ENCODE measurements at places on chromosomes 13 and 19.
A peak's percentile ranks its signal among the peaks of the same experiment; 100 is the strongest.

- DNase-seq: no peak
Measured at GRCh38 chr19:55076321-55076720, 652 bp downstream of the EPS8L1 start.

DNA sequence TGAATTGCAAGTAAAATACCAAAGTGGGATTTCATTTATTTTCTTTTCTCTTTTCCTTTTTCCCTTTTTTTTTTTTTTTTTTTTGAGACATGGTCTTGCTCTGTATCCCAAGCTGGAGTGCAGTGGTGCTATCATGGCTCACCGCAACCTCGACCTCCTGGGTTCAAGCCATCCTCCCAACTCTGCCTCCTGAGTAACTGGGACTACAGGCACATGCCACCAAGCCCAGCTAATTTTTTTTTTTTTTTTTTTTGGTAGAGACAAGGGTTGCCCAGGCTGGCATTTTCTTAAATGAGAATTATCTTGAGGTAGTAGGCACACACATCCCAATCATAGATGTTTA lies 68.5 kb upstream of the GPR183 start:
- no peak for DNase-seq

GRCh38 chr13:113489171-113489548 lies 1.4 kb downstream of the DCUN1D2 start:
- DNase-seq: no peak

GRCh38 chr13:83881917-83882605 lies at the start of gene SLITRK1:
Gene SLITRK1, minus strand, starts transcription at chr13:83882474. Its CDS starts 967 bp downstream, at chr13:83881507.
- DNase-seq: peak; percentile 41

GRCh38 chr13:98719527-98720250 lies 32.8 kb downstream of the SLC15A1 start:
- DNase-seq: no peak

DNA sequence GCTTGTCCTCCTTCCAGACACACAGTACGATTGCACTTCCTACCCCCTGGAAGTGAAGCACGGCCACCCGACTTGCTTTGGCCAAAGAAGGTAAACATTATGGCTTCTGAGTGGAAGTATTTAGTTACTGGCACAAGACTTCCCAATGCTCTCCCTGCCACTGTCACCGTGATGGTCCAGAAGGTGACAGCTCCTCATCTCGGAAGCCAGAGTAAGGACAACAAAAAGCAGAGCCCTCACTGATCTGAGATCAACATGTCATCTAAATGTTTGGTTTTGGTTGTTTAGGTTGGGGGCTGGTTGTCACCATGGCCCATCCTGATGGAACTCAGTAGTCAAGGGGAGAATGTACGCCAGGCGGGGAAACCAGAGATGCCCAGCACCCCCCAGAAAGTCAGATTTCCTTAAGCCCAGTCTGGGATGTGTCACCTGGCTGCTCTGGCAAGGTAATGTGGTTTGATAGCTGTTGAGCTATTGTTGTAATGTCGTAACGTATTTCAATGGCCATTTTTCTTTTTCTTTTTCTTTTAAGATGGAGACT lies 170.1 kb upstream of the ZNF536 start:
- DNase-seq: no peak

- DNase-seq: no peak
Measured at GRCh38 chr19:5664515-5664914, 15.8 kb downstream of the MICOS13 start.

DNA sequence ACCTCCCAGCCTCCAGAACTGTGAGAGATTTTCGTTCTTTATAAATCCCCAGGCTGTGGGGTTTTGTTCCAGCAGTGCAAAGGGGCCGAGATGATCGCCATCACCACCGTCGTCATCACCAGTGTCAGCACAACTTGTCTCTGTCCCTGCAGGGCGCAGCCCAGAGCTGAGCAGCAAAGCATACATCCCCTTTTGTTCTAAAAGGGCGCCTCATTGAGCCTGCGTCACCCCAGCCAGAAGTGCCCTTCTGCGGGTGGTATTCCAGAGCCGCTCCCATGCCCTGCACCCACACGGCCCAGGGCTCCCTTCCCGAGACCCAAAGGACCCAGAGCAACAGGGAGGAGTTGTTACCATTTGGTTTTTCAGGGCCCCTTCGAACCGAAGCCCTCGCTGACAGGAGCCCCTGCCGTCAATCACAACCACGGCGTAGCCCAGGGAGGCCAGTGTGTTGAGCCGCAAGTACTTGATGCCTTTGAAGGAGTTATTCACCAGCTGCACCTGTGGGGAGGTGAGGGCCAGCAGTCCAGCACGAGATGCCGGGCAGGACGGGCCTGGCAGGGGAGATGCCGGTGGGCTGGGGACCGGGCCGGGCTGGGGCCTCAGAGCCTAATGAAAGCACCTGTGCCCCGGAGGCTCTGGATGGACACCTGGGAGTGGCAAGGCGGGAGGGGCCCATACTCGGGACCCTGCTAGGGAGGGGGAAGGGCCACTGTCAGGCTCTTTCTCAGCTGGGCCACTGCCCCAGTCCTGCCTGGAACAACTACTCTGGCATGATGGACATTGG lies 14.4 kb upstream of the MYDGF start:
- no peak for DNase-seq

- peak; percentile 73 for DNase-seq
Measured at GRCh38 chr19:3984908-3985642, at the start of gene EEF2. Gene EEF2, minus strand, starts transcription at chr19:3985463. Its CDS starts 83 bp downstream, at chr19:3985380.

- DNase-seq: peak; percentile 63
Measured at GRCh38 chr13:40982772-40983171, 36.3 kb downstream of the ELF1 start.

DNA sequence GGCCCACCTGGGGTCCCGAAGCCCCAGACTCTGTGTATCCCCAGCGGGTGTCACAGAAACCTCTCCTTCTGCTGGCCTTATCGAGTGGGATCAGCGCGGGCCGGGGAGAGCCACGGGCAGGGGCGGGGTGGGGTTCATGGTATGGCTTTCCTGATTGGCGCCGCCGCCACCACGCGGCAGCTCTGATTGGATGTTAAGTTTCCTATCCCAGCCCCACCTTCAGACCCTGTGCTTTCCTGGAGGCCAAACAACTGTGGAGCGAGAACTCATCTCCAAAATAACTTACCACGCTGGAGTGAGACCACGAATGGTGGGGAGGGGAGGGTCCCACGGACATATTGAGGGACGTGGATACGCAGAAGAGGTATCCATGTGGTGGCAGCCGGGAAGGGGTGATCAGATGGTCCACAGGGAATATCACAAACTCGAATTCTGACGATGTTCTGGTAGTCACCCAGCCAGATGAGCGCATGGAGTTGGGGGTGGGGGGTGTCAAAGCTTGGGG lies 1.0 kb upstream of the ICAM5 start:
- DNase-seq: peak; percentile 93

GRCh38 chr13:97242755-97243497 lies 20.8 kb downstream of the MBNL2 start:
- no peak for DNase-seq

DNA sequence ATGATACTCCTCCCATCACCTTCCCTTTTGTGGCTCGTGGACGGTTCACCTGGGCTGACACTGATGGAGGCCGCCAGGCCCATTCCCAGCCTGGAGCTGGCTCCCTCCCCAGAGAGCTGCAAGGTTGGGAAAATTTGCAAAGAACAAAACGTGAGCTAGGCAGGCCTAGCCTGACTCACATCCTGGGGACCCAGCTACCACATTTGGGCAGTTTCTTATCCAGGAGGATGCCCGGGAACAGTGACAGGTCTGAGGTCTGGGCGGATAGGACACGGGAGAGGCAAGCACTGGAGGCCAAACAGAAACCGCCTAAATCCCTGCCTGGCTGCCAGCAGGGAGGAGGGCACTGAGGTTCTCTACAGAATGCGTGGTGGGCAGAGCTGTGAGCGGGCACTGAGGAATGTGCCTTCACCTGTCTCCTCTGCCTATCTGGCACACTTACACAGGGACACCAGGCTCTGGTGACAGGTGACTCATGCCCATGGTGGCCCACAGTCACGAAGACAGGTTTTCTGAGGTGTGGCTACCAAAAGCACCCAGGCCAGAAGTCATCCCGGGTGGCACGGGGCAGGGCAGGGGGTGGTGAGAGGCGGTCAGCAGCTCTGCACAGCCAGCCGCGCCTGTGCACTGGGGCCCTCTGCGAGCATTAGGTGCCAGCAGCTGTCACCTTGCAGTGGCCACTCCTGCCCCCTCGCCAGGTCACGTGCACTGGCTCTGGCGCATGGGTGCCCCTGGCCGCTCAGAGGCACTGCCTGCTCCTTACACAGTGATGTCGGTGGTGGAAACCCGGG lies 23.2 kb downstream of the SH3GL1 start:
- no peak for DNase-seq

GRCh38 chr13:83272652-83273240 lies 609.5 kb downstream of the SLITRK1 start:
- DNase-seq: no peak

DNA sequence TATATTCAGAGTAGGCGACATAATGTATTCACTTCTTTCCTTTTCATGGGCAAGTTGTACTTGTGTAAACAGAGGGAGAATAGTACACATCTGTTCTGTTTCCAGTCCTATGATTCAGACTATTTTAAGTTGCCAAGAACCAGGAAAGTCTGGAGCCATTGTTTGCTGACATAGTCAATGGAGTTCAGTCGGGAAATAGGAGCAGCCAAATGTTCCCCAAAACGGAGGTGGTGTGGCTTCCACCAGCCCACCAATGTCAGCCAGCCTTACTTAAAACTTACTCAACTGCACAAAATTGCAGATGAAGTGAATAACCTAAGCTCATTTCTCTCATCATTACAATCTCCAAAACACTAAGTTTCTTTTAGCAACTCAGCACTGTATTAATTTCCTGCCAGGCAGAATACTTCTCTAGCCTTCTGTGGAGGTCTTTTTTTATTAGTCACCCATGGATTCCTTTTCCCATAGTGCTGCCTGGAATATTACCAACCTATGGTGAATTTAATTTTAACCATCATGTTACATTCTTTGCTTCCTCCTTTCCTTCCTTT lies 22.3 kb upstream of the CSNK1A1L start:
- DNase-seq: no peak

GRCh38 chr13:110566171-110566570 lies 4.6 kb upstream of the RAB20 start:
- DNase-seq: no peak

GRCh38 chr13:40438022-40438680 lies 228.3 kb downstream of the FOXO1 start:
- no peak for DNase-seq

- no peak for DNase-seq
Measured at GRCh38 chr19:37936166-37936565, 29.2 kb downstream of the SIPA1L3 start.

DNA sequence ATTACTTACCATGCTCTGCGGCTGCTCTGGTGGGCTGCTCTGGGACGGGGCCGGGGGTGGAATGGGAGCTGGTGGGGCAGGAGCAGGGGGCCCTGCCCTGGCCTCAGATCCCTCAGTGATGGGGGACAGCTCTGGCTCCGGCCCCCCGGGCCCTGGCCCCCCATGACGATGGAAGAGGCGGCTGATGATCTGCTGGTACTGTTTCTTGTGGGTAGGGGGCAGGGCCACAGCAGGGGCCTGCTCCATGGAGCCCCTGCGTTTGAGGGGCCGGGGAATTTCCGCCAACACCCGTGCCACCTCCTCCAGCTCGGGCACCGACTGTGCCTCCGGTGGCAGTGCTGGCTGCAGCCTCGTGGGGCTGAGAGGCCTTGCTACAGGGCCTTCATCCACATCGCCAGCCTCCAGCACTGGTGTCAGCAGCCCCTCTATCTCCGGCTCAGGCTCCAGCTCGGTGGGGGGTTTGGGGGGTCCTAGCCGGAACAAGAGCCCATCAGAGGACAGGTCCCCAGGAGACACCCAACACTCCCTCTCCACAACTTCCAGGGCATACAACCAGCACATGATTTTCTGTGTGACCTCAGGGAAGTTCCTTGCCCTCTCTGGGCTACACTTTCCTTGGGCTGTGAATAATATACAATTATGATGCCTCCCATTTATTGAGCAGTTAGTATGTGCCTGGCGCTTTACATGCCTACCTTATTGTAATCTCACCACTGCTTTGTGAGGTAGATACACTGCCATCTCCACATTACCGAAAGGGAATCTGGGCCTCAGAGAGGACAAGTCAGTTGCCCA lies 12.8 kb downstream of the PPP1R13L start:
- no peak for DNase-seq

DNA sequence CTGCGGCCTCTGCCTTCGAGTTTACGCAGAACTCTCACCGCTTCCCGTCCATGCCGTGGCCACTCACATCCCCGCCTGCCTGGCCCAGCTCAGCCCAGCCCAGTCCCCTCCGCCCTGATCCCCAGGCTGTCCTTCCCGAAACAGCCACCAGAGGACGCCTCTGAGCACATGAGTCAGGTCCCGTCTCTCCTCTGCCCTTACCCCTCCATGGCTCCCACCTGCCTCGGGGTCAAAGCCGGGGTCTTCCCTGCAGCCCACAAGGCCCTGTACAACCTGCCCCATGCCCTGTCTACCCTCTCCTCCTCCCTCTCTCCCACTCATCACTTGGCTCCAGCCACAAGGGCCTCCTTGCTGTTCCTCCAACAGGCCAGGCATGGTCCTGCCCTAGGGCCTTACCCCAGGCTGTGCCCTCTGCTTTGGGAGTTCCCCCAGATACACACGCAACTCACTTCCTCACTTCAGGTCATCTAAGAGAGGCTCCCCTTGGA lies 8.1 kb upstream of the SEMA6B start:
- peak; percentile 19 for DNase-seq

DNA sequence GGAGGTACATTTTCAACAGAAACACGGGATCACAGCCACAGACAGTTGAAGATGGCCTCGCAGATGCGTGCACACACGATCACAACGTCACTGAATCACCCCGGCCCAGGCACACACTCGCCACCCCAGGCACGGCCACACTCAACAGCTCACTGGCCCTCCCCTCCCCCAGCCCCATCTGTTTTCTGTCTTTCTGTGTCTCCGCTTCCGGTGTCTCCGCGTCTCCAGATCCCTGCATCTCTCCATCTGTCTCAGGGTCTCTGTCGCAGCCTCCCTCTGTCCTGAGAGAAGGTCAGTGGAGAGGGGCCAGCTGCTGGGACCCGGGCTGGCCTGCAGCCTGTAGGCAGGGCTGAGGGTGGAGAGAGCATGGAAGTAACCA lies 3.8 kb upstream of the ATP1A3 start:
- DNase-seq: no peak

- DNase-seq: no peak
Measured at GRCh38 chr13:44174769-44175425, 198.7 kb upstream of the SERP2 start.

DNA sequence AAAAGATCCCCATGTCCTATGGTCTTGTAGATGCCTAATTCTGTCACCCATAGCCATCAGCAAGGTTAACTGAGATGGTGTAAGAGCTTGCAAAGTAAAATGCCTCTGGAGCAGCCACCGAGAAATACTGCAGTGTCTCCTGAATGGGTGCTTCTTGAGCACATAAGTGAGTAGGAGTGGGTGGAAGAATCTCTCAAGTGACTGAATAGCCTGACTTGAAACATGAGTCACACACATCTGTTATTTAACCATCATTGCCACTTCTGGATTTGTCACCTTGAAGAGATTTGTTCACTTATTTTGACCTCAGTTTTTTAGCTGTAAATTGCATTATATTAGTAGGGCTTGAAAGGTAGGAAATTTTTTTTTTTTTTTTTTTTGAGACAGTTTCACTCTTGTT lies 2.3 kb downstream of the ZNF714 start:
- DNase-seq: no peak

DNA sequence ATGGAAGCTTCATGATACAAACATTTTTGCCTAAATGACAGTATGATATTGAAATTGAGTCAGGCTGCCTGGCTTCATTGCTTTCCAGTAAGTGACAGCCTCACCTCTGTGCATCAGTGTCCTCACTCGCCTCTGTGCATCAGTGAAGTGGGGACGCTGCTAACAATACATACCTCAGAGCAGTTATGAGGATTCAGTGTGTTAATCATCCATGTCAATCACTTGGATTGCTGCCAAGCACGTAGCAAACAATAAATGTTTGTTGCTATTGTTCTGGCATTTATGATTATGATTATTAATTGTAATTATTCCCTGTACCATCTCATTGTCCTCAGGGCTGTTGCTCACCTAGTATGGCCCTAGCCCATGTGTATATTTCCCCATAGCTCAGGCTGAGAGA lies 8.8 kb downstream of the PPP2R1A start:
- no peak for DNase-seq
